ENCODE measurements at places on chromosomes 2 and 18. TPM values are rescaled to one million over a fixed set of nuclear protein-coding genes. Genes with fewer than 3 reads are reported as not detected.

Gene BMP10
- total RNA-seq: not detected

Gene NYAP2
- total RNA-seq: not detected

Gene RAB17
- total RNA-seq: 54.8 TPM

Gene TEX44
- total RNA-seq: not detected

Gene CAPN14
- 0.14 TPM for total RNA-seq

Gene TFCP2L1
- 167 TPM for total RNA-seq

Gene CLEC4F
- total RNA-seq: 0.32 TPM

Gene CIB4
- not detected for total RNA-seq

Gene GPR155
- 4.4 TPM for total RNA-seq

Gene FAM237A
- total RNA-seq: not detected

Gene DSG2
- 144 TPM for total RNA-seq

Gene GALNT5
- 12.5 TPM for total RNA-seq

Gene CRYGC
- total RNA-seq: not detected

Gene FAM228A
- not detected for total RNA-seq

Gene NT5C1B
- total RNA-seq: not detected

Gene HTR2B
- not detected for total RNA-seq

Gene SH2D6
- total RNA-seq: 7.6 TPM

Gene LIMS4
- not detected for total RNA-seq

Gene ST8SIA3
- total RNA-seq: 0.14 TPM

Gene PRKAG3
- total RNA-seq: not detected

Gene TUBB8B
- total RNA-seq: not detected

Gene NPHP1
- total RNA-seq: 0.60 TPM

Gene KRTCAP3
- total RNA-seq: 18.0 TPM

Gene ACTG2
- 679 TPM for total RNA-seq

Gene DAPL1
- total RNA-seq: not detected

Gene NCK2
- total RNA-seq: 73.7 TPM

Gene TRIM43
- not detected for total RNA-seq

Gene ANKRD62
- total RNA-seq: not detected

Gene SERPINB12
- not detected for total RNA-seq

Gene DUSP2
- 1.6 TPM for total RNA-seq

Gene USP37
- total RNA-seq: 15.7 TPM

Gene FLACC1
- 5.2 TPM for total RNA-seq

Gene MAP3K20
- total RNA-seq: 24.7 TPM

Gene KCNJ13
- not detected for total RNA-seq

Gene ITPRIPL1
- 2.6 TPM for total RNA-seq

Gene IL1RL1
- total RNA-seq: 57.2 TPM

Gene VAMP5
- total RNA-seq: 17.1 TPM

Data from transverse colon (tissue), 4 donors.